Esophagus squamous epithelium (tissue), 5 donors: ENCODE measurements at places on chromosomes 5 and 9. TPM values are rescaled to one million over a fixed set of nuclear protein-coding genes. Genes with fewer than 3 reads are reported as not detected.

- no peaks in the 10 kb centered on the region for H3K27me3 ChIP-seq
- no peaks in the 10 kb centered on the region for H3K4me1 ChIP-seq
- H3K27ac ChIP-seq: no peak overlapping the region
- H3K36me3 ChIP-seq: no peaks in the 10 kb centered on the region
- no peak overlapping the region for H3K4me3 ChIP-seq
These were observed 1864.8 kb downstream of the MAT2B start for GRCh38 chr5:165370233-165370632.

- H3K27me3 ChIP-seq: no peaks in the 10 kb centered on the region
- no peak overlapping the region for H3K27ac ChIP-seq
- H3K4me3 ChIP-seq: no peak overlapping the region
- no peaks in the 10 kb centered on the region for H3K36me3 ChIP-seq
- peaks cover 6% of the 10 kb centered on the region for H3K4me1 ChIP-seq
These were observed 11.4 kb downstream of the ASTN2 start for GRCh38 chr9:117403403-117403811.

DNA sequence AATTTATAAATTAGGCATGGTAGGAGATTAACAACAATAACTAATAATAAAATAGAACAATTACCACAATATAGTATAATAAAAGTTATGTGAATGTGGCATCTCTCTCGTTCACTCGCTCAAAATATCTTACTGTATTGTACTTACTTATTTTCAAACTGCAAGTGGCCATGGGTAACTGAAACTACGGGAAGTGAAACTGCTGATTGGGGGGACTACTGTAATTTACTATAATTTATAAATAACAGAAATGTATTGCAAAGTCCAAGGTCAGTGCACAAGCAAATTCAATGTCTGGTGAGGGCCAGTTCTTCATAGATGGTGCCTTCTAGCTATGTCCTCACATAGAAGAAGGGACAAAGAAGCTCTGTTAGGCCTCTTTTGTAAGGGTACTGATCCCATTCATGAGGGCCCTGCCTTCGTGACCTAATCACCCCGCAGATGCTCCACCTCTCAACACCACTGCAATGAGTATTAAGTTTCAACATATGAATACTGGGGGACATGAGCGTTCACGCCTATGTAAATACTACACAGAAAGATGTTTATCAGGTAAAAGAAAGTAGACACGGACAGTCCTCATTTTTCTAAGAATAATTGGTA is 39.0 kb downstream of the KCNIP1 start:
- no peak overlapping the region for H3K27ac ChIP-seq
- no peak for DNase-seq
- H3K36me3 ChIP-seq: no peaks in the 10 kb centered on the region

- H3K27me3 ChIP-seq: no peaks in the 10 kb centered on the region
- no peaks in the 10 kb centered on the region for H3K36me3 ChIP-seq
- no peak for DNase-seq
- no peak overlapping the region for H3K4me3 ChIP-seq
- peaks cover 60% of the 10 kb centered on the region for H3K4me1 ChIP-seq
- H3K27ac ChIP-seq: no peak overlapping the region
These were observed 2.9 kb downstream of the CRAT start for GRCh38 chr9:129107651-129108050.

DNA sequence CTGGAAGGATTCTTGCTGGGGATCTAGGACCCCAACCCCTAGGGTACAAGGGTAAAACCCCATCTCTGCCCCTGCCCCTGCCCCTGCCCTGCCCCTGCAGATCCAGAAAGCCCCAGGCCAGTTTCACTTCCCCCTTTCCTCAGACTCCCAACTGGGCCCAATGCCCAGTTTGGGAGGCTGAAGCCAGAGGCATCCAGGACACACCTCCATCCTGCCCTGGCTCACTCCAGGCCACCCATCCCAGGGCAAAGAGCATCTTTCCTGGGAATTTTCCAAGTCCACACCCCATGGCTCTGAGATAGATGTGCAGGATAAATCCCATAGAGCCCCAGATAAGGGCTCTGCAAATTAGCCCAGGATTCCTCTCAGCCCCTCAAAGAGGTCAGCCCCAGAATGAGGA is 17.4 kb downstream of the CNTFR start:
- no peaks in the 10 kb centered on the region for H3K27me3 ChIP-seq
- H3K27ac ChIP-seq: no peak overlapping the region
- no peak overlapping the region for H3K4me3 ChIP-seq
- H3K4me1 ChIP-seq: no peaks in the 10 kb centered on the region

GRCh38 chr5:122774519-122774860 is 390 bp upstream of the SNX2 start:
- H3K4me3 ChIP-seq: peak overlapping the region; percentile 97
- peak overlapping the region; percentile 91 for H3K27ac ChIP-seq
- H3K4me1 ChIP-seq: peaks cover 4% of the 10 kb centered on the region
- no peaks in the 10 kb centered on the region for H3K36me3 ChIP-seq
- no peaks in the 10 kb centered on the region for H3K27me3 ChIP-seq
- DNase-seq: no peak

- H3K27ac ChIP-seq: no peak overlapping the region
- no peak overlapping the region for H3K4me3 ChIP-seq
- DNase-seq: no peak
- H3K27me3 ChIP-seq: no peaks in the 10 kb centered on the region
These were observed 185.0 kb downstream of the NR2F1-AS1 start for GRCh38 chr5:93395971-93396379.

GRCh38 chr9:73347720-73348119 is 196.1 kb downstream of the ANXA1 start:
- no peak overlapping the region for H3K27ac ChIP-seq
- H3K36me3 ChIP-seq: no peaks in the 10 kb centered on the region
- H3K4me1 ChIP-seq: no peaks in the 10 kb centered on the region
- no peak overlapping the region for H3K4me3 ChIP-seq

DNA sequence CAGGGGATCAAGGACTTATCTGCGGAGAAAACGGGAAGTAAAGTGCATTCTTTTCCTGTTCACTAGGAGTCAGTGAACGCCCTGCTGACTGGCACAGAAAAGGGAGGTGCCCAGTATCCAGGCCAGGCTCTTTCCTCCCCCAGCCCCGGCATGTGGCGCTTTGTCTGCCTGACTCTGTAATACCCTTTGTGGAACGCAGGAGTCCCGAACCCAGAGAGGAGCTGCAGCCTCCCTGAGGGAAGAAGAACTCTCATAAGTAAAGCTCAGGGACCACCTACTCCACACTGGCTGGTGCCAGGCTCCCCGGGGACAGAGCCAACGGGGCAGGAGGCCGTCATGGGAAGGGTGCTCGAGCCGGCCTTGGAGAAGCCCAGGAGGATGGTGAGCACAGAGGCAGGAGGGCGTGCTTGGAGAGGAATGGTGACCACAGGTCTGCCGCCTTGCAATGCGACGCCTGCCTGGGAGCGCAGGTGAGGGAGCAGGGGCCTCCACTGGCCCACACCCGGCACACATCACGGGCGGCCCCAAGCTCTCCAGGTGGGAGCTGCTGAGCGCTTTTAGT is 31.5 kb downstream of the VAV2 start:
- H3K27ac ChIP-seq: no peak overlapping the region
- H3K4me1 ChIP-seq: peaks cover 43% of the 10 kb centered on the region
- H3K27me3 ChIP-seq: no peaks in the 10 kb centered on the region
- H3K36me3 ChIP-seq: no peaks in the 10 kb centered on the region

GRCh38 chr9:110050925-110051355 is 157.0 kb downstream of the C9orf152 start:
- H3K27me3 ChIP-seq: no peaks in the 10 kb centered on the region
- H3K4me1 ChIP-seq: peaks cover 28% of the 10 kb centered on the region
- peak overlapping the region; percentile 76 for H3K4me3 ChIP-seq
- no peak for DNase-seq
- H3K36me3 ChIP-seq: no peaks in the 10 kb centered on the region
- H3K27ac ChIP-seq: peak overlapping the region; percentile 83

DNA sequence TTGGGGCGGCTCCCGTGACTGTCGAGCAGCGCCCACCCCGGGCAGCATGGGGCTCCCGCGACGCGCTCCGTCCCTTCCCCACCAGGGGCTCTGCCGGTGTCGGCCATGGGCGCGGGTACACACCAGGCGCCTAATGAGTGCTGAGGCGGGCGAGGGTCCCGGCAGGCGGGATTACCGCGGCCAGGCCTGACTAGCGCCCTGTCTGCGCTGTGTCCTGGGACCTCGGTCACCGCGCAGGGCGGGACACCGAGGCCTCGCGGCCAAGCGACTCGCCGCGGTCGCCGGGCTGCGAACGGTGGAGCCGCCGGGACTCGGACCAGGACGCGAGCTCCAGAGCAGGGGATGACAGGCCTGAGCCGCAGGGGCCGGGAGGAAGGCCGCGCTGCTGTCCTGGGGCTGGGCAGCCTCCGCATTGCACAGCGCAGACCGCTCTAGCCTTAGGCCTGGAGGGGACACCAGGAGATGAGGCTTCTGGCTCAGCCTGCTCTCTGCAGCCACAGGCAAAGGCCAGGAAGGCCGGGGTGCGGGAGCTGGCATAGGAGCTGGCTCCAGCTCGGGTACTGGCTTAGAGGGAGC is 14.1 kb downstream of the LCN10 start:
- peak overlapping the region; percentile 70 for H3K27ac ChIP-seq
- H3K4me1 ChIP-seq: peaks cover 55% of the 10 kb centered on the region
- H3K27me3 ChIP-seq: no peaks in the 10 kb centered on the region
- DNase-seq: no peak
- H3K36me3 ChIP-seq: peaks cover 31% of the 10 kb centered on the region
- H3K4me3 ChIP-seq: peak overlapping the region; percentile 95

GRCh38 chr9:12705738-12706391 is 12.7 kb downstream of the TYRP1 start:
- no peak overlapping the region for H3K27ac ChIP-seq
- H3K36me3 ChIP-seq: no peaks in the 10 kb centered on the region
- no peak overlapping the region for H3K4me3 ChIP-seq

- H3K27ac ChIP-seq: peak overlapping the region; percentile 92
- peaks cover 95% of the 10 kb centered on the region for H3K36me3 ChIP-seq
- DNase-seq: no peak
- H3K27me3 ChIP-seq: no peaks in the 10 kb centered on the region
These were observed 52.6 kb downstream of the IPPK start for GRCh38 chr9:92617195-92617813.

GRCh38 chr5:73810429-73810828 is 184.4 kb downstream of the ARHGEF28 start:
- H3K4me3 ChIP-seq: no peak overlapping the region
- no peaks in the 10 kb centered on the region for H3K27me3 ChIP-seq
- no peaks in the 10 kb centered on the region for H3K36me3 ChIP-seq
- H3K4me1 ChIP-seq: no peaks in the 10 kb centered on the region
- no peak overlapping the region for H3K27ac ChIP-seq

DNA sequence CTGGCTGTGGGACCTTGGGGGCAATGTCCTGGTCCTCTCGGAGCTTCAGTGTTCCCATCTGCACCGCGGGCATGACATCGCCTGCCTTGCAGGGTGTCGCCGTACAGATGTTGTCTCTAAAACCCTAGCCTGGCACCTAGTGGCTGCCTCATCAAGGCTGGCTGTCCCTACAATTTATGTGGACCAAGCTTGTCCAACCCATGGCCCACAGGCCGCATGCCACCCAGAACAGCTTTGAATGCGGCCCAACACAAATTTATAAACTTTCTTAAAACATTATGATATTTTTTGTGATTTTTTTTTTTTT is 18.3 kb upstream of the ASS1 start:
- H3K4me3 ChIP-seq: no peak overlapping the region
- DNase-seq: no peak
- H3K27ac ChIP-seq: no peak overlapping the region
- H3K36me3 ChIP-seq: no peaks in the 10 kb centered on the region
- no peaks in the 10 kb centered on the region for H3K27me3 ChIP-seq
- peaks cover 15% of the 10 kb centered on the region for H3K4me1 ChIP-seq

GRCh38 chr5:156479849-156480248 is 152.9 kb downstream of the SGCD start:
- DNase-seq: no peak
- no peaks in the 10 kb centered on the region for H3K27me3 ChIP-seq
- H3K4me1 ChIP-seq: no peaks in the 10 kb centered on the region
- no peak overlapping the region for H3K27ac ChIP-seq
- H3K36me3 ChIP-seq: no peaks in the 10 kb centered on the region
- no peak overlapping the region for H3K4me3 ChIP-seq

- no peaks in the 10 kb centered on the region for H3K27me3 ChIP-seq
- H3K4me3 ChIP-seq: no peak overlapping the region
- DNase-seq: no peak
- H3K27ac ChIP-seq: no peak overlapping the region
These were observed 40.5 kb upstream of the PJA2 start for GRCh38 chr5:109450129-109450877.

DNA sequence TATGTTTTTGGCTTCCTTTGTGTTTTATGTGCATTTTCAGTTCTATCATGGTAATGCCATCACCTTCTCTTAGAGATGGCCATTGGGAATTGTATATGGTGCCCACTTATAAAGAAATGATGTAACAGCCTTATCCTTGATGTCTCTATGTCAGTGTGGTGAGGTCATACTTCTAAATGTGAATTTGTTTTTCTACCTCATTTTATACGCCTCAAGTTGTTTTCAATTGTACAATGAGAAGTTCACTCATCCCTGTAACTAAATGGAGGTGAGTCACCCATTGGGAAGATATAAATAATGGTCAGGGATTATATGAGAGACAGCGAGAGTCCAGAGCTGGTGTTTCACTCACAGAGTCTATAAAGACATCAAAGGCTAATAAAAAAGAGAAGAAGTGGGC is 402.4 kb downstream of the AGTPBP1 start:
- H3K4me1 ChIP-seq: no peaks in the 10 kb centered on the region
- no peak overlapping the region for H3K4me3 ChIP-seq
- no peaks in the 10 kb centered on the region for H3K27me3 ChIP-seq
- no peaks in the 10 kb centered on the region for H3K36me3 ChIP-seq

Gene LTC4S
- 6.9 TPM for total RNA-seq

Gene GNA14
- 0.35 TPM for total RNA-seq

Gene ALDH1A1
- 2.9 TPM for total RNA-seq

Gene AP3S1
- 74.1 TPM for total RNA-seq

Gene MLANA
- total RNA-seq: not detected

Gene LVRN
- total RNA-seq: 2.1 TPM

Gene CTNND2
- total RNA-seq: 0.38 TPM

Gene BSPRY
- total RNA-seq: 33.9 TPM

Gene DHX29
- total RNA-seq: 26.6 TPM

Gene PCDHAC2
- total RNA-seq: 0.19 TPM

Gene PCDHB3
- total RNA-seq: 0.76 TPM

Gene C5orf46
- total RNA-seq: not detected

Gene F2RL1
- total RNA-seq: 13.6 TPM

Gene GDA
- 2.4 TPM for total RNA-seq
